Ovary (tissue), 10 donors: ENCODE measurements at places on chromosomes 5 and 9.

DNA sequence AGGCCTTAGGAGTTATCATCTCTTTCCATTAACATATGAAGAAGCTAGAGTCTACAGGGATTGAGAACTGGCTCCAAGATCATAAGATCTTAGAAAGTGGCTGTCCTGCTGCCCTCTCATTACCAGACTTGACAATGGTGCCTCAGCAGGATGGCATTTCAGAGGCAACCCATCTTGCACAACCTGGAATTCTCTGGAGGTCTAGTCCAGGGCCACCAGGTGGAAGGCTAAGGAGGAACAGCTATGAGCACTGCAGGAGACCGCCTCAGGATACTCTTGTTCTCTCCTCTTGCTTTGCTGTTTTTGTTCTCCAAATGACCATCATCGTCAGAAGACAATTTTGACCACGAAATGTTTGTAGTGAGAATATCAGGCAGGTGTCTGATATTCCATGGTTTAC lies 322.6 kb downstream of the FBXL17 start:
- H3K27ac ChIP-seq: no peak overlapping the region
- no peaks in the 10 kb centered on the region for H3K27me3 ChIP-seq
- no peak for DNase-seq
- H3K4me1 ChIP-seq: no peaks in the 10 kb centered on the region
- H3K36me3 ChIP-seq: no peaks in the 10 kb centered on the region
- no peak overlapping the region for H3K4me3 ChIP-seq

DNA sequence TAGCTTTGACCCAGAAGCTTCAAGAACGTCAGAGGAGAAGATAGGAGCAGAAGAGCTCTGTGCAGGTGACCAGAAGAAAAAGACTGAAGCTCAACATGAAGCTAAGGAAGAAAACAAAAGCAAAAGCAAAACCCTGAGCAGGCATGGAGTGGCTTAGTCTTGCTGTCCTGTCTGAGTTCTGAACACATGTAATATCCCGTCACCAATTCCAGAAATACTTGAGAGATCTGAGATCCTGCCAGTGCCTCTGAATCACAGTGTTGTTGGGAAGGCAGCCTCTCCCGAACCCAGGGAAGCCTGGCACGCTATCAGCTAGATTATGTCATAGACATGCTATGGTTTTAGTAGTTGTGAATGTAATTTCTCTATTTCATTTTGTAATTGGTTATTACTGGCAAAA lies 235.7 kb downstream of the ICE1 start:
- H3K27ac ChIP-seq: no peak overlapping the region
- H3K4me1 ChIP-seq: no peaks in the 10 kb centered on the region
- no peaks in the 10 kb centered on the region for H3K27me3 ChIP-seq
- H3K4me3 ChIP-seq: no peak overlapping the region
- peak; percentile 24 for DNase-seq

GRCh38 chr5:172959824-172960799 lies 888 bp downstream of the RPL26L1 start:
- H3K4me1 ChIP-seq: peaks cover 10% of the 10 kb centered on the region
- H3K27me3 ChIP-seq: no peaks in the 10 kb centered on the region
- no peak overlapping the region for H3K27ac ChIP-seq

DNA sequence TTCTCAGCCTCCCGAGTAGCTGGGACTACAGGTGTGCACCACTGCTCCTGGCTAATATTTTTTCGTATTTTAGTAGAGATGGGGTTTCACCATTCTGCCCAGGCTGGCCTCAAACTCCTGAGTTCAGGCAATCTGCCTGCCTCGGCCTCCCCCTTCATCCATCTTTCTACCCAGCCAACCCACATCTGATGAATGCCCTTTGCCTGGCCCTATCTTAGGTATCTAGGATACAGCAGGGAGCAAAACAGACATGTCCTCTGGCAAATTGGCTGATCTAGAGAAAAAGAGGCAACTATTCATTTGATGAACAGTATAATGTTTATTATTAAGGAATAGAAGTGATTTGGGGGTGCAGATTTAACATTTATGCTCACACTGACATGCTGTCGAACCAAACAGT lies 123.0 kb downstream of the TRIO start:
- no peak overlapping the region for H3K27ac ChIP-seq
- H3K4me3 ChIP-seq: no peak overlapping the region
- DNase-seq: no peak
- H3K27me3 ChIP-seq: no peaks in the 10 kb centered on the region
- H3K4me1 ChIP-seq: peaks cover 25% of the 10 kb centered on the region
- no peaks in the 10 kb centered on the region for H3K36me3 ChIP-seq

DNA sequence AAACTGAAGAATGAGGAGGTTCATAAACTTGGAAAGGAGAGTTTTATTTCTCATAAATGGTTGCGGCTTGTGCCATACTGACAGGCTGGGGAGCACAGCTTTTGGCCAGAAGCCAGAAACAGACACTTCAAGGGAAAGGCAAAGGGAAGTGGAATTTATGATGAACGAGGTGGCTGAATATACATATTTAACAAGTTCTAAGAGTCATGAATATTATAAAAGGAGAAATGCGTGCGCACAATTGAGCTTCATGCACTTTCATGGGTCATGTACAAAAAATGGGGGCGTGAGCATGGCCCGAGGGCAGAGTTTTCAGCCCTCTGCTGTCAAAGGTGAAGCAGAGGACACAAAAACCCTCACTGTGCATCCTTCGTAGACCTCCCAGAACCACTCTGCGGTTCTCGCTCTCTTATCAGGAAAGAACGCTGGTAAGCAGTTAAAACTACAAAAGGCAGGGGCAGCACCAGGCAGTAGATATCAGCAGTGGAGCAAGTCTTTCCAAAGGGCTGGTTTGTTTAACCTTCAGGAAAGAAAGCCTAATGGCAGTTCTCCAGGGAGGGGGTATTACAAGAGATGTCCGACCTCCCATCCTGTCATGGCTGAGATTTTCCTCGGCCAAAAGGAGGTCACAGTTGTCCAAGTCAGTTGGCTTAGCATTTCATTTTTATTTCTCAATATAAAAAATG lies 29.0 kb downstream of the AUH start:
- no peaks in the 10 kb centered on the region for H3K27me3 ChIP-seq
- peak overlapping the region; percentile 8 for H3K27ac ChIP-seq
- peaks cover 2% of the 10 kb centered on the region for H3K4me1 ChIP-seq
- H3K36me3 ChIP-seq: no peaks in the 10 kb centered on the region
- H3K4me3 ChIP-seq: no peak overlapping the region
- no peak for DNase-seq

DNA sequence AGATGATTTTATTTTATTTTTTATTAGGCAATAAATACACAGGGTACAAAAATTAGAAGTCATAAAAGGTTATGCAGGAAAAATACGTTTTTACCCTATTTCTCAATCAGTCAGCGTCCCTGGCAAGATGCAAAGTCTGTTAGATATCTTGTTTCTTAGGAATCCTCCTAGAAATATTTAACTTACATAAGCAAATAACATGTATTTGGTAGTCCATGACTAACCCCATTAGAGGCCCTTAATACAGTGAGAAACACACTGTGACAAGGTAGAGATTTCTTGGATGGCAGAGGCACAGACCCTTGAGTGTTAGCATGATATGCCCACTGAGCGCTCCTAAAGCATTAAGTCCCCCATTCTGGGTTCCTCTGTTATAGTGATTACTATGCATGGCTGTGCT lies 121.2 kb upstream of the ADAMTSL1 start:
- DNase-seq: no peak
- H3K4me3 ChIP-seq: no peak overlapping the region
- no peak overlapping the region for H3K27ac ChIP-seq
- H3K4me1 ChIP-seq: no peaks in the 10 kb centered on the region
- no peaks in the 10 kb centered on the region for H3K36me3 ChIP-seq
- no peaks in the 10 kb centered on the region for H3K27me3 ChIP-seq

DNA sequence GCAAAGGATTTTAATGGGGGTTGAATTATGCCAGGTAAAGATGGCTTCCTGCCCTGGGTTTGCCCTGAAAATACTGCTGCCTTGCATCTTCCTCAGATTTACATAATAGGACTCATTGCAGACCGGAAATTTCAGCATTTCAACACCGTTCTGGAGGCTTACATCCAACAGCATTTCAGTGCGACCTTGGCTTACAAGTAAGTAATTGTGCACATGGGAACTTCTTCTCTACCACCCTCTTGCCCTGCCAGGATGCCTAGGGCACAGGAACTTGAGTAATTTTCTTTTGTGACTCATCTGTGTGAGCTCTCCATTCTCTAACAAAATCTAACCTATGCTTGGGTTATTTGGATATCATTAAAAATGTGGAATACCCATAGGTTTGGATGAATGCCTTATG lies 80.2 kb downstream of the DOCK2 start:
- no peaks in the 10 kb centered on the region for H3K36me3 ChIP-seq
- no peak for DNase-seq
- no peaks in the 10 kb centered on the region for H3K4me1 ChIP-seq
- H3K27me3 ChIP-seq: no peaks in the 10 kb centered on the region

DNA sequence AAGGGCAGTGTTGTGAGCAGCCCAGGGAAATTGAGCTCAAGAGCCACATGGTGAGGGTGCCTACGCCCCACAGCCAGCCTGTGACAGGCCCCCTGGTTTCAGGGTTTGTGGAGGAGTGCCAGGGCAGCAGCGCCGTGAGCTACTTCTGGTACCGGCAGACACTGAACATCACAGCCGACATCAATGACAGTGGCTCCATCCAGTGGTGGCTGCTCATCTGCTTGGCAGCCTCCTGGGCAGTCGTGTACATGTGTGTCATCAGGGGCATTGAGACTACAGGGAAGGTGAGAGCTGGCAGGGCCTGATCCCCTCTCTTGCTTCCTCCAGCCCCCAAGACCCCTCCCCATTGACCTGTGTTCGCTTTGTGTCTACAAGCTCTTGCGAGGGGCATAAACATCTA lies 10.2 kb downstream of the SLC6A18 start:
- H3K36me3 ChIP-seq: no peaks in the 10 kb centered on the region
- H3K27me3 ChIP-seq: no peaks in the 10 kb centered on the region
- no peak for DNase-seq
- H3K4me1 ChIP-seq: no peaks in the 10 kb centered on the region
- H3K27ac ChIP-seq: no peak overlapping the region

DNA sequence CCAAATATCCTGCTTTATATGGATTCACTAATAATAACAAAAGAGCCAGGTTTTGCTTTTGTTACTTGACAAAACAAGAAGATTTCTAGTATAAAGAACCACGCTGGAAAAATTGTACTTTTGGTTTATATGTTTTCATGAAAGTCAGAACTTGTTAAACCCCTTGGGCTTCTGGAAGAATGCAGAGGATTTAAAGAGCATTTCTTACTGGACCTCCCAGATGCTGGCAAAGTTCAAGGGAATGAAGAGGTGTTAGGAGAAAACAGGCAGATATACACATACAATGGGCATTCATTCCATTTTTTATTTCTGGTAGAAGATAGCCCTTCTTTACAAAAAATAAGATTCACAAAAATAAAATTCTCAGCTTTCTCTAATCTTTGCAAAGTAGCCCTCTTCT lies 61.1 kb downstream of the SAXO1 start:
- no peaks in the 10 kb centered on the region for H3K27me3 ChIP-seq
- H3K27ac ChIP-seq: no peak overlapping the region
- DNase-seq: no peak
- H3K4me1 ChIP-seq: peaks cover 10% of the 10 kb centered on the region
- H3K36me3 ChIP-seq: no peaks in the 10 kb centered on the region

- peaks cover 7% of the 10 kb centered on the region for H3K4me1 ChIP-seq
- H3K4me3 ChIP-seq: no peak overlapping the region
- no peaks in the 10 kb centered on the region for H3K27me3 ChIP-seq
Measured at GRCh38 chr9:104992659-104993058, 64.7 kb upstream of the ABCA1 start.

DNA sequence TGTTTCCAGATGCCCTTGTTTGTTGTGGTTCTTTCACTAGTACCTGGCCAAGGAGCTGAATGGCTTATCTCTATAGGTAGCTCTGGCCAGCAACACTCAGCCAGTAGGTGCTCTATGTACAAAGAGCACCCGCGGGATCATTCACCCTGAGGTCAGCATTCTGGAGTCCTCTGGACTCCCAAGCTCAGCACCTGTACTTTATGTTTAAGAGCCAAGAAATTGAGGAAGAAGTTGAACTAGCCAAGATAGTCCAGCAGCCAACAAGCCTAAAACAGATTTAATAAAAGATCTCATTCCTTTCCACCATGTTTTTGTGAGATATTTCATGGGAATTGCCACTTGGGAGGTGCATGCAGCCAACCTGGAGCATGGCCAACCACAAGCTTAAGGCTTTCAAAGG lies 242.6 kb upstream of the PAPPA start:
- no peaks in the 10 kb centered on the region for H3K27me3 ChIP-seq
- H3K4me1 ChIP-seq: no peaks in the 10 kb centered on the region
- no peak for DNase-seq
- H3K27ac ChIP-seq: no peak overlapping the region
- H3K36me3 ChIP-seq: no peaks in the 10 kb centered on the region

GRCh38 chr5:33762859-33763258 lies 128.9 kb downstream of the ADAMTS12 start:
- no peaks in the 10 kb centered on the region for H3K27me3 ChIP-seq
- H3K4me3 ChIP-seq: no peak overlapping the region
- H3K36me3 ChIP-seq: no peaks in the 10 kb centered on the region
- no peak for DNase-seq
- no peak overlapping the region for H3K27ac ChIP-seq

DNA sequence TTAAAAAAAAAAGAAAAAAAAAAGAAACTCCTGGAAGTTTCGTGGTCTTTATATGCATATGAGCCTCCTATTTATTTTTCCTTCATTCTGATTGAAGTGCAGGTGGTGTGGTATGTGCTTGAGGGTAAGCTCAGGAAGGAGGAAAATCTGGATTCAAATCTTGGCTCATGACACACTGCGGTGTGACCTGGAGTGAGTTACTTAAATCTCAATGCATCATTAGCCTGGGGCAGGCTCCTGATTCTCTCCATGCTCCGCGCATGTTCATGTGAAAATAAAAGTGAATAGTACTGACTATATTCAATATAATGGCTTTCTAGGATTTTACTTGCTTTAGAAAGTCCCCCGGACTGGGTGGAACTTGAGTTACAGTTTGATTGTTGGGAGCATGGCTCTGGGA lies 35.6 kb downstream of the PTTG1 start:
- H3K36me3 ChIP-seq: no peaks in the 10 kb centered on the region
- no peaks in the 10 kb centered on the region for H3K27me3 ChIP-seq
- no peak for DNase-seq
- H3K4me1 ChIP-seq: no peaks in the 10 kb centered on the region

DNA sequence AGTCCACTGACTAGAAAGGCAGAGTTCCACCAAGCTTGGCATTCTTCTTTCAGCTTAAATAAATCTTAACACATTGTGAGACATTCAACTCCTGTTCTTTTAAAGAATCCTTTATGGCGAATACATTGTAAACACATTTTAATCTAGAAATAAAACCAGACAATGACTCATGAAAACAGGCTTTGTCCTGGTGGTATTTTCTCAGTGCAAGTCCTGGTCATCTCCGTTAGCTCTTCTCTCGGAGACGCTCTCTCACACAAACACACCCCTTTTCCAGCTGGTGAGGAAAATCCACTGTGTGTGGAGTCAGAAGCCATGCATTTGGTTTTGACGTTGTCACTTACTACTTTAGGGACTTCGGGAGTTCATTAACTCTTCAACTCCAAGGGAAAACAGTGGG lies 140.4 kb downstream of the AUH start:
- H3K27ac ChIP-seq: no peak overlapping the region
- H3K4me1 ChIP-seq: no peaks in the 10 kb centered on the region
- no peaks in the 10 kb centered on the region for H3K27me3 ChIP-seq
- DNase-seq: no peak
- H3K4me3 ChIP-seq: no peak overlapping the region
- H3K36me3 ChIP-seq: no peaks in the 10 kb centered on the region
